WTC11 (cell line): ENCODE measurements at places on chromosomes 6 and 20. TPM values are rescaled to one million over a fixed set of nuclear protein-coding genes. Genes with fewer than 3 reads are reported as not detected.
A peak's percentile ranks its signal among the peaks of the same experiment; 100 is the strongest.

The ATP6V1G2 gene
- total RNA-seq: 2.7 to 4.1 TPM (median 4.0 TPM) in 3 replicates

The TFAP2C gene
- total RNA-seq: 18.4 to 23.7 TPM (median 19.8 TPM) in 3 replicates

The DLL1 gene
- 20.6 to 25.3 TPM (median 20.7 TPM) in 3 replicates for total RNA-seq

The SLA2 gene
- 0.11 to 0.23 TPM (median 0.17 TPM) in 3 replicates for total RNA-seq

The EYA4 gene
- total RNA-seq: 0.14 to 0.32 TPM (median 0.24 TPM) in 3 replicates

The LGSN gene
- 0.11 to 0.35 TPM (median 0.18 TPM) in 3 replicates for total RNA-seq

The TREM2 gene
- total RNA-seq: 0.18 TPM in 1 of 3 replicates, not detected in the others

The SMLR1 gene
- total RNA-seq: not detected in 3 replicates

The SLC22A1 gene
- 0.41 to 1.2 TPM (median 0.78 TPM) in 3 replicates for total RNA-seq

The FARS2 gene
- 10.7 to 15.0 TPM (median 11.3 TPM) in 3 replicates for total RNA-seq

DNA sequence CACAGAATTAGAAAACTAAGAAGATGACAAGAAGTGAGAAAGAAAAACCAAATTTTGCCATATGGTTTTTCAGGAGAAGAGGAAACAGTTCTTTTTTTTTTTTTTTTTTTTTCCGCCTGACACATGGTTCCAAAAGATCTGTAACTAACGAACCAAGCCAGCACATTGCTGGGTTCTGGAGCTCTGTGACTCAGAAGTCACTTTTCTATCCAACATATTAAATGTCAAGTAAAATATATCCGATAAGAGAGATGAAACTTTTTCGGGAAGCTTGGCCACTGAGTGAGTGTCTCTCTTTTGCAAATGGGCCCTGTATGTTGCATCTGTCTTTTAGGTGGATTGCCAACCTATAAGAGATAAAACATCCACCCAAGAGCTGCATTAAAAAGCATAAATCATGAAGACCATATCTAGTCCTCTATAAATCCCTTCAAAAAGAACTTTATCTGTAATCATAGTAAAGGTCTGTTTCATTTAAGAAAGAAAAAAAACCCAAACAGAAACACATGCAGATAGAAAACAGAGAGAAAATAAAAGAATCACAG is 4.6 kb downstream of the METTL24 start:
- H3K27ac ChIP-seq: no peak overlapping the region
- no peaks in the 10 kb centered on the region for H3K36me3 ChIP-seq
- peaks cover 58% of the 10 kb centered on the region for H3K4me1 ChIP-seq
- H3K27me3 ChIP-seq: peaks cover 26% of the 10 kb centered on the region
- no peak overlapping the region for H3K4me3 ChIP-seq
- DNase-seq: no peak

DNA sequence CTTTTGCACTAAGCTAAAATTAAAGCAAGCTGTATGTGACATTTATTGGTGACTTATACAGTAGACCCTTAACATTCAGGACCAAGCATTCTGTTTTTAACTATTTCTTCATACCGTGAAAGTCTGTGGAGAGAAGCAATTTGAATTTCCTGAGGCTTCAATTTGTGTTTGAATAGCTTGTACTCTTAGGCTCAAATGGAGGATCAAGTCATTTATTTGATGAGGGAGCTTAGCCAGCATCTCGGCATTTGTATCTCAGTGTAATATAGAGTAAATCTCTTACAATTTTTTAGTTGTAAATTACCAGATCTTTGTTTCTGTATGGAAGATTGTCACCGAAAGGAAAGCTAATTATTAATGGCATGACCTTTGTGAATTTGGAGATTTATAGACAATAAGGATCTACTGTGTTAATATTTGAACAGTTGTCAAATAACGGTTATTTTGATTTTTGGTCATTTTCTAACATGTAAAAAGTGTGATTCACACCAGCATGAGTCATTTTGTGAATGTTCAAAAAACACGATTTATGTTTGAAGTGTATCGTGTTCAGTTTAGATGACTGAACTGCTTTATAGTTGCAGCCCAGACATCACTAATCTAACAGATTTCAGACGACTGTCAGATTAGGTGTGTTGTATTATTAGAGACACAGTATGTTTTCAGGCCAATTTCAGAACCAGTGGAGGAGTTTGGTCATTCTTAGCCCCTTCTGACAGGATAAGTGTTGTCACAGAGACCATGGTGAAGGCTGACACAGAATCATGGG is 332.9 kb downstream of the CDKAL1 start:
- H3K4me3 ChIP-seq: peak overlapping the region; percentile 43
- DNase-seq: no peak
- H3K36me3 ChIP-seq: no peaks in the 10 kb centered on the region

DNA sequence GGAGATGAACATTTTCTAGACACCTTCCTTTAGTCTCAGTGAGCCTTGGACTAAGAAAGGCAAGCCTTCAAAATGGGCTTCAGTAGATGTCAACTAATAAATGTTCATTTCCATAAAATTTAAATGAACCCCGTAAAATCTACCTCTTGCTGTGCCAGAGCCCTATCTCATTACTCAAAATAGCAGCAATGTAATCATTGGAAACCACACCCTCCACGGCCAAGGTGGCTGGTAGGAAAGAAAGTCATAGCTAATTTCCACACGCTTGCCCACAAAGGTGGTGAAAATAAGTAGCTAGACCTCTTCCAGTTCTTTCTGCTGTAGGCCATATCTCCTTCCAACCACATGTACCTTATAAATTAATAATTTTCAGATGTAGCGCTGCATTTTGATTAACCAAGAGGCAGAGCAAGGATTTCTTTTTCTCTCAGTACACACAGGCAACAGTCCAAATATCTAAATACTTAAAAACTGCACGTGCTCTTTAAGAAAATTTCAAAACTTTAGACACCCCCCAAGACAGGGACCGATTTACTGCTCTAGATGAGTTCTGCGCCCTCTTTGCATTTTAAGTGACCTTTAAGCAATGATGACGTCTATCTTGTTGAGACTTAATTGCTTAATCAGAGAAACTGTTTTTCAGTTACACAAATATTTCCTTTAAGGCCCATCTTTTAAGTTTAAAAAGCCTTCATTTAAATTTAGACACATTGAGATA is 290.8 kb downstream of the ZNF217 start:
- no peaks in the 10 kb centered on the region for H3K36me3 ChIP-seq
- H3K4me1 ChIP-seq: no peaks in the 10 kb centered on the region
- no peak for DNase-seq
- no peak overlapping the region for H3K4me3 ChIP-seq
- no peaks in the 10 kb centered on the region for H3K27me3 ChIP-seq
- H3K27ac ChIP-seq: no peak overlapping the region

GRCh38 chr20:49765846-49766541 is 46.6 kb upstream of the SLC9A8 start:
- peaks cover 8% of the 10 kb centered on the region for H3K27me3 ChIP-seq
- H3K36me3 ChIP-seq: peaks cover 17% of the 10 kb centered on the region
- peaks cover 63% of the 10 kb centered on the region for H3K4me1 ChIP-seq
- DNase-seq: no peak
- no peak overlapping the region for H3K27ac ChIP-seq
- no peak overlapping the region for H3K4me3 ChIP-seq

GRCh38 chr6:164982389-164982788 is 327.0 kb downstream of the C6orf118 start:
- H3K36me3 ChIP-seq: no peaks in the 10 kb centered on the region
- H3K4me1 ChIP-seq: no peaks in the 10 kb centered on the region
- no peak overlapping the region for H3K27ac ChIP-seq

GRCh38 chr20:20480126-20480525 is 112.2 kb downstream of the INSM1 start:
- no peak overlapping the region; the same call in 1 of the 2 replicates for H3K27ac ChIP-seq
- no peaks in the 10 kb centered on the region for H3K36me3 ChIP-seq
- no peak for DNase-seq
- H3K4me3 ChIP-seq: no peak overlapping the region

- H3K36me3 ChIP-seq: peaks cover 30% of the 10 kb centered on the region
- no peak overlapping the region for H3K4me3 ChIP-seq
- H3K4me1 ChIP-seq: peaks cover 38% of the 10 kb centered on the region
- DNase-seq: no peak
Observed at GRCh38 chr20:16528078-16528477, 45.2 kb downstream of the KIF16B start.

- H3K4me3 ChIP-seq: peak overlapping the region; percentile 79
- H3K27ac ChIP-seq: peak overlapping the region; percentile 95
- peaks cover 32% of the 10 kb centered on the region for H3K4me1 ChIP-seq
- peaks cover 9% of the 10 kb centered on the region; the same call in 1 of the 2 replicates for H3K36me3 ChIP-seq
- DNase-seq: no peak
- H3K27me3 ChIP-seq: no peaks in the 10 kb centered on the region
Observed at GRCh38 chr20:50729901-50730764, 1.2 kb upstream of the PARD6B start.

GRCh38 chr6:122791310-122791679 is 2.2 kb downstream of the SMPDL3A start:
- H3K36me3 ChIP-seq: no peaks in the 10 kb centered on the region
- H3K27ac ChIP-seq: no peak overlapping the region
- peak overlapping the region; percentile 75; the same call in 1 of the 2 replicates for H3K4me3 ChIP-seq
- H3K27me3 ChIP-seq: peaks cover 44% of the 10 kb centered on the region
- H3K4me1 ChIP-seq: peaks cover 52% of the 10 kb centered on the region
- DNase-seq: no peak

- no peak overlapping the region for H3K27ac ChIP-seq
- H3K36me3 ChIP-seq: no peaks in the 10 kb centered on the region
- no peak overlapping the region for H3K4me3 ChIP-seq
Observed at GRCh38 chr6:110053395-110054240, 75.5 kb downstream of the GPR6 start.

GRCh38 chr6:150534553-150534952 is 65.1 kb upstream of the PLEKHG1 start:
- no peaks in the 10 kb centered on the region for H3K4me1 ChIP-seq
- no peak overlapping the region for H3K4me3 ChIP-seq
- peaks cover 5% of the 10 kb centered on the region; the same call in 1 of the 2 replicates for H3K27me3 ChIP-seq
- DNase-seq: no peak
- no peak overlapping the region for H3K27ac ChIP-seq

- H3K36me3 ChIP-seq: no peaks in the 10 kb centered on the region
- H3K27me3 ChIP-seq: no peaks in the 10 kb centered on the region; the same call in 1 of the 2 replicates
- DNase-seq: no peak
- no peak overlapping the region for H3K27ac ChIP-seq
- no peak overlapping the region for H3K4me3 ChIP-seq
Observed at GRCh38 chr6:45563844-45564243, 186.1 kb upstream of the SUPT3H start.

- H3K27me3 ChIP-seq: peaks cover 8% of the 10 kb centered on the region; the same call in 1 of the 2 replicates
- H3K4me3 ChIP-seq: no peak overlapping the region
- DNase-seq: peak; percentile 3
- H3K27ac ChIP-seq: no peak overlapping the region
Observed at GRCh38 chr6:170031684-170032121, 259.2 kb downstream of the DLL1 start.

DNA sequence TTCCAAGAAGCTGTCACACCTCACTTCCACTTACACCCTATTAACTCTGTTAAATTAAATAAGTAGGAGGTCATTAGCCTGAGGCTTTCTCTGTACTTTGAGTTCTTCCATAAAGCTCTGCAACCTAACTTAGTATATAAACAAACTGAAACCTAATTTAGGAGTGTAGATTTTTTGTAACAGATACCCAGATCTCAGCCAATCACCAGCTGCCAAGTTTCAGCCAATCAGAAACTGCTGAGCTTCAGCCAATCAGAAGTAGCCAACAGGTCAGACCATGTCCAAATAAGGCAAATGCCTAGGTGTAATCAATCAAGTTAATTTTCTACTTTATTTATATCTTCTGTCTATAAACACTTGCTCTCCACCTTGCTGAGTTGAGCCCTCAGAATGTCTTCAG is 142.7 kb upstream of the SULF2 start:
- peaks cover 3% of the 10 kb centered on the region for H3K36me3 ChIP-seq

DNA sequence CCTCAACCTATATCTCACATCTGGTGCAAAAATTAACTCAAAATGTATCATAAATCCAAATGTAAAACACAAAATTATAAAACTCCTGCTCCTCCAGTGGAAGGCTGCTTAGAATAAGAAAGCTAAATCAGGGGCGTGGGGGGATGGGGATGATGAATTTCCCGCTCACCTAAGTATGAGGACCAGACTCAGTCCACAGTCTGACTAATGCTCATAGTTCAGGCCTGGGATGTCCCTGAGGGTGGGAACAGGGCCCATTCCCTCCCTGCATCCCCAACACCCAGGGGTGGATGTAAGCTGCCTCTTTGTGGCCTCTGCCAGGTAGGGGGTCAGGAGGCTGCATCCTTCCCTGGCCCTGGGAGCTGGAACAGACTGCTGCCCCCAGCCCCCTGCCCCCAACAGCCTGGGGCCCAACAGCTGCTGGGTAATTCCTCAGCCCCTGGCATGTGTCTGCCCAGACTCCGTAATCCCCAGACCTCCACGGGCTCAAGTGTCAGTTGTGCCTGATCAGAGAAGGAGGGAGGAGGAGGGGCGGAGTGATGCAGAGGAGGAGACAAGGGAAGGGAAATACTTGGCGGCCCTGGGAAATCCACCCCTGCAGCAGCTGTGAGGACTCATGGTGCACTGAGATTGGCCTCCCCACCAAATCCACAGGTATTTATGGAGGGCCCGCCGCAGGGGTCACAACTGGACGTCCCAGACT is 224.5 kb downstream of the PREX1 start:
- H3K4me3 ChIP-seq: no peak overlapping the region
- DNase-seq: peak; percentile 45
- H3K27ac ChIP-seq: no peak overlapping the region
- no peaks in the 10 kb centered on the region for H3K36me3 ChIP-seq

DNA sequence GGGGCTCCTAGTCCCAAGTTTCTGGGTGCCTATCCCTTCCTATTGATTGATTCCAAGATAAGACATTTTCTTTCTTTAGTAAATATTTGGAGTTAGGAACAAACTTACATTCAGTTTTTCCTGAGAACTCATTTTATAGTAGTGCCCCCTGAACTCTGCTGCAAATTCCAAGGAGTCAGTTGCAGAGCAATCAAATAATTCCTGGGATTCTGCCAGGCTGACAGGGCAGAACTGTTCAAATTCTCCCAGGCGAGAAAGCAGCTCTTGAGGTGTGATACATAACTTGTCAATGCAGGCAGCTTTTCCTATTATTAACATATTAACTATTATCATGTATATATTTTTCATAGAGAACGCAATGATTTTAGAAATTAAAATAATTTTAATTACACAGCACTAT is 15.9 kb upstream of the ZBTB24 start:
- no peaks in the 10 kb centered on the region for H3K27me3 ChIP-seq
- H3K4me1 ChIP-seq: peaks cover 44% of the 10 kb centered on the region
- no peak overlapping the region for H3K4me3 ChIP-seq
- H3K27ac ChIP-seq: no peak overlapping the region
- no peaks in the 10 kb centered on the region for H3K36me3 ChIP-seq

- H3K36me3 ChIP-seq: peaks cover 4% of the 10 kb centered on the region
- H3K4me1 ChIP-seq: peaks cover 33% of the 10 kb centered on the region
- peak; percentile 21 for DNase-seq
- peak overlapping the region; percentile 72; the same call in 1 of the 2 replicates for H3K27ac ChIP-seq
- peaks cover 12% of the 10 kb centered on the region for H3K27me3 ChIP-seq
Observed at GRCh38 chr6:166957087-166957804, 896 bp upstream of the RNASET2 start.

- peaks cover 93% of the 10 kb centered on the region for H3K27me3 ChIP-seq
- H3K4me3 ChIP-seq: no peak overlapping the region
- no peaks in the 10 kb centered on the region for H3K4me1 ChIP-seq
- no peak overlapping the region for H3K27ac ChIP-seq
- DNase-seq: no peak
Observed at GRCh38 chr6:122389704-122390372, 9.6 kb upstream of the HSF2 start.
